Activated T-cell treated with anti-CD3 and anti-CD28 coated beads, Interleukin-2, amount 50 U/mL, for 4 hours (primary cell): ENCODE measurements at places on chromosomes 3 and 15. TPM values are rescaled to one million over a fixed set of nuclear protein-coding genes. Genes with fewer than 3 reads are reported as not detected.

Gene MINAR1
- total RNA-seq, result 0.42 TPM

Gene LINGO1
- total RNA-seq, result not detected

Gene TKT
- total RNA-seq, result 331 TPM

Gene SCAMP5
- 1.8 TPM for total RNA-seq

Gene LTF
- total RNA-seq, result not detected

Gene FBXO40
- total RNA-seq, result not detected

Gene HTR3E
- not detected for total RNA-seq

Gene RIOX2
- 61.3 TPM for total RNA-seq

Gene HRG
- total RNA-seq, result not detected

Gene SPTBN5
- total RNA-seq, result 0.16 TPM

Gene DUOXA1
- total RNA-seq, result 0.58 TPM

Gene GALNT15
- total RNA-seq, result not detected

Gene PARP9
- total RNA-seq, result 30.9 TPM

Gene MON1A
- total RNA-seq, result 14.2 TPM

Gene PYGO1
- total RNA-seq, result 0.13 TPM

GRCh38 chr15:66841953-66842681, 140.1 kb downstream of the SMAD6 start:
- no peak for DNase-seq

- no peak for DNase-seq
Measured at GRCh38 chr15:57356636-57357035, 19.7 kb upstream of the CGNL1 start.

DNA sequence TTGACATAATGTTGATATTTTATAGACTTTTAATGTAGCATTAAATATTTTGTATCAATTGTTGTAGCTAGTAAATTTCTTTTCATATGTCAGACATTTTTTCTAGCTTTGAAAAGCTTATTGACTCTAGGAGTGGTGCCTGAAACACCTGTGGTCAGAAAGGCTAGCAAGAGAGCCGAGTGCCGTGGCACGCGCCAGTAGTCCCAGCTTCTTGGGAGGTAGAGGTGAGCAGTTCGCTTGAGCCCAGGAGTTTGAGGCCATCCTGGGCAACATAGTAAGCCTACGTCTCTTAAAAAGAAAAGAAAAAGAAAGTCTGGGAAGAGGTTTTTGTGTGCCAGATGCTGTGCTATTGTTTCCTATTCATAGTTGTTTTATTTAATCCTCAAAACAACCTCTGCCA, 198.2 kb downstream of the FEZF2 start:
- no peak for DNase-seq

DNA sequence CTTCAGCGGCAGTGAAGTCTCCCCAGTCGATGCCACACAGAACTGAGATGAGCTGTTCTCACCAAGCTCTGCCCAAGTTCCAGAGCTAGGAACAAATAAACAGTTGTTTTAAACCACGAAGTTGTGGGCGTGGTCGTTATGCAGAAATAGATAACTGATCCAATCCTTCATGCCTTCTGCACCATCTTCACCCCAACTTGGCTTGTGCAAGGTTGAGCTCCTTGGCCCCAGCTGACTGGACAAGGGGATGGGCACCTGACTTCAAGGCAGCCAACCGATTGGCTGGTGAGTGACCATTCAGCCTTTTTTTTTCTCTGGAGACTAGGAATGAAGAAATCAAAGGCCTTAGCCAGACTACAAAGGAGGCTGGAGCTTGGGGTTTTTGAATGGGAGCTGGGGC, 23.9 kb downstream of the LINGO1 start:
- no peak for DNase-seq

- DNase-seq, result no peak
Measured at GRCh38 chr15:86830304-86830703, 750.6 kb downstream of the AGBL1 start.

GRCh38 chr3:74787011-74787410, 172.6 kb upstream of the CNTN3 start:
- DNase-seq, result no peak

- no peak for DNase-seq
Measured at GRCh38 chr3:195258449-195259153, 12.4 kb downstream of the XXYLT1 start.

GRCh38 chr3:73498764-73499622, 125.7 kb downstream of the PDZRN3 start:
- no peak for DNase-seq

GRCh38 chr3:82259994-82260393, 498.5 kb upstream of the GBE1 start:
- no peak for DNase-seq

DNA sequence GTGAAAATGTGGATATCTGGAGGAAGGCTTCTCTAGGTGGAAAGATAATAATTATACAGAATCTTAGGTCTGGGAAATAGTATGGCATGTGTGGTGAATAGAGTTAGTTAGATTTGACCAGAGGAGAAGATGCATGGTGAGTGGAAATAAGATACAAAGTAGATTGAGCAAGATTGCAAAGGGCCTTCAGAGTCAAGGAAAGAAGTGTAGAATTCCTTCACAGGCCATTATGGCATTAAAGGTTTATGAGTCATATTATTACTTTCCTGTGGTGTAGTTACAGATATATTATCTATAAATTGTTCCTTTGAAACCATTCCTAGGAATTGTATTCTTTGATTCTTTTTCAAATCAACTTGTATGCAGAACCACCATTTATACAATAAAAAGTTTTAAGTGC, 660.3 kb downstream of the SI start:
- DNase-seq, result no peak

- no peak for DNase-seq
Measured at GRCh38 chr3:15470261-15470660, 42.9 kb downstream of the EAF1 start.

DNA sequence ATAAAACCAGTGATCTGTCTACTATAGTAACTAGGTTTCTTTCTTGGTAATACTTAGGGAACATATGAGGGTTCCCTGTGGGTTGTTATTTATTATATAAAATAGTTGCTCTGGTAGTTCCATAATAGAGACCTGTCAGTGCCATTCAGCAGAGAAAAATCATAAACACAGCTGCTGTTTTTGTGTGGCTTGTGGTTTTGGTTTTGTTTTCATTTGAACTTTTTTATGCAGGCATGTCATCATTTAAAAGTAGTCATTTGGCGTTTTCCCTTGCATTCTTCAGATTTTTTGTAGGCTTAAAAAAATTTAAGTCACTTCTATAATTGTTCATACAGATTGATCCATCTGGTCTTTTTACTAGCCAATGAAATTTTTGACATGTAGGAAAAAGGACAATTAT, 47.9 kb downstream of the PIK3CA start:
- DNase-seq, result no peak

GRCh38 chr3:99776516-99777209, 41.0 kb upstream of the CMSS1 start:
- DNase-seq, result no peak

DNA sequence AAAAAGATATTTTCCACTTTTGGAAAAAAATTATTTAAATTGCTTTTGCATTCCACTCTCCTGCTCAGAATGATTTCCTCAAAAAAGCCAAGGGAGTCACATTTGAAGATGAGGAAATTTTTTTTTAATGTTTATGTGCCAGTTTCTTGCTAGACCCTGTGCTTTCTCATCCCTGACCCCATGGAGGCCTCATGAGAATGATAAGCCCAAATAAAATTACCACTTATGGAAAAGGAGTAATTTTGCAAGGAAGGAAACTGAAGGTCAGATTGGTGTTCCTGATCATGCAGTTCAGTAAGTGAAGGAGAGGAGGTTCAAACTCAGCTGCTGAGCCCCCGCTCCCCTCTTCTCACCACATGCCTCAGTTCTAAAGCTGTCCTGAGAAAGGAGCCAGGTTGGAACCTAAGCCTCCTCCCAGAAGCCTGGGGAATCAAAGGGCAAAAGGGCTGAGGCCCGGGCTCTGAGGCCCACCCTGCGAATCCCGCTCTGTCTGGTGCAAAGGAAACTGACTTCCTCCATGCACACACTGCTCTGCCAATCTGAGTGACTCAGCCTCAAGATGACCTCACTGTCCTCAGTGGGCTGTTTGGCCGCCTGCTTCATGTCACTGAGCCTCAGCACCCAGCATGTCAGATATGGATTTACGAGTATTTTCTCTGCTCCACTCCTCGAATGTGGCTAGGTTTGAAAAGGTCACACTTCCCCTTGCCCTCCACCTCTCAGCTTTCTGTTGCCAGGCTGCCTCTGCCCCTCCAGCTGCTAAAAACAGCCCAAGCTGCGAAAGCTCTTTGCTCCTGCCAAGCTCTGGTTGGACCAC, 56.9 kb upstream of the FLNB start:
- no peak for DNase-seq

DNA sequence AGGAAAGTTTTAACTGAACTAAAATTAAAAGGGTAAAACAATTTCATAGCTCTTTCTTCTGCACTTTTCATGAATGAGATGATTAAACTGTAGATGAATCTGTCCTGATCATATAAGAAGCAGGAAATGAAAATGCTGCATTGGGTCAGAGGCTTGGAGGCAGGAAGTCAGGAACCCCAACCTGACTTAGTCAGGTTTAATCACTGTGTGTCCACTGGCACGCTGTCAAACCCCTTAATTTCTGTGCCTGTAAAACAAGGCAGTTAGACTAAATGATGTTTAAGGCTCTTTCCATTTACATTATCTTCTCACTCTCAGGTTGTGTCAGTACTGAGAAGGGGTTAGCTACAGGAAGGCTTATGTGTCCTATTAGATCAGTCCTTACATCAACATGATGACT, 193.3 kb upstream of the TTC14 start:
- DNase-seq, result no peak

- DNase-seq, result no peak
Measured at GRCh38 chr3:22068619-22069018, 317.6 kb upstream of the ZNF385D start.

DNA sequence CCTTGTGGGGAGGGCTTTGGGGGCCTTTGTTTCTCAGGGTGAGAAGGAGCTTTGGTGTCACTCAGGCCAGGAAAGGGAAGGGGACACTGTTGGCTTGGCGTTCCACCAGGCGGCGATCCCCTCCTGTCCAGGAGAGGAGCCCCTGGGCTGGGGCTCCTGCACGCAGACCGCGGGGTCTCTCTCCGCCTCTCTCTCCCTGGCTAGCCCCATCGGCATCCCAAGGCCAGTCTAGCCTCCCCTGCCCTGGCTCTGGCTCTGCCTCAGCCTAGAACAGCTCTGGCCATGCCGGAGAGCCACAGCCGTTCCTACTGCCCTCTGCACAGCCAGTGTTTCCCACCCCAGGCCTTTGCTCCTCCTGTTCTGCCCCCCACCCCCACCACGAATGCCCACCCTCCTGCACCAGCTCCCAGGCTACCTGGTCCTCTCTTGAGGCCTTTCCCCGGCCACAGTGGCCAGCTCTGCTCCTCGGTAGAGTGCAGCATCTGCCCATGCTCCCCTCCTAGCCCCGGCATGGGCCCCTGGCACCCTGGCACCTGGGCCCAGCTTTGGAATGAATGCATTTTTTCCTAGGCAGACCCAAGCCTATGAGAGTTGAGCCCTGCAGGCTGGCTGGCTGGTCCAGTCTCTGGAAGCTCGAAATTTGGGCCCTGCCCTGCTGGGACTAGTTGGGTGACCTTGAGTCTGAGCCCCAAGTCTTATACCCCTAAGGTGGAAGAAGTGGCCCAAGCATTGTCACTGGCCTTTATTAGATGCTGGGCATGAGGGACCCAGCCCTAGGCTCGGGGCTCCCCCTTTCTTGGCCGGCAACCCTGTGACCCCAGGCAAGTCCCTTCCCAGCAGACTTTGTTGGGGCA, 2.4 kb downstream of the PLXNA1 start:
- DNase-seq, result no peak

GRCh38 chr3:146889626-146890025, 284.5 kb upstream of the PLSCR5 start:
- DNase-seq, result no peak

GRCh38 chr3:170322566-170323269, 34.8 kb upstream of the SKIL start:
- DNase-seq, result no peak

- DNase-seq, result no peak
Measured at GRCh38 chr15:64502551-64502950, 42.2 kb downstream of the ZNF609 start.

DNA sequence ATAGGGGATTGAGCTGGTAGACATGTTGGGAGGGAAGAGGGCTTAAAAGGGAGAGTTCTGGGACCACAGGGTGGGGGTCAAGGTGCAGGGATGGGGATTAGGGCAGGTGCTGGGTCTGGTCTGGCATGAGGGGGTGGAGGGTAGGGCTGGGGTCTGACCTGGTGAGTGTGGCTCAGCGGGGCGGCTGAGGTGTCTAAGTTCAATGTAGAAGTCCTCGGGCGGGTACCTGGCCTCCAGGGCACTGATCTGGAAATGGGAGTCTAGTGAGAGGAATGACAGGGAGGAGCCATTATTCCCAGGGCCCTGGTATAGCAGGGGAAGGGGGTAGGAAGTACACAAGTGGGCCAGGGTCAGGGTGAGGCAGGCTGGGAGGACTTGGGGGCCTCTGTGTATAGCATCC, 39.6 kb downstream of the RAB11A start:
- no peak for DNase-seq

DNA sequence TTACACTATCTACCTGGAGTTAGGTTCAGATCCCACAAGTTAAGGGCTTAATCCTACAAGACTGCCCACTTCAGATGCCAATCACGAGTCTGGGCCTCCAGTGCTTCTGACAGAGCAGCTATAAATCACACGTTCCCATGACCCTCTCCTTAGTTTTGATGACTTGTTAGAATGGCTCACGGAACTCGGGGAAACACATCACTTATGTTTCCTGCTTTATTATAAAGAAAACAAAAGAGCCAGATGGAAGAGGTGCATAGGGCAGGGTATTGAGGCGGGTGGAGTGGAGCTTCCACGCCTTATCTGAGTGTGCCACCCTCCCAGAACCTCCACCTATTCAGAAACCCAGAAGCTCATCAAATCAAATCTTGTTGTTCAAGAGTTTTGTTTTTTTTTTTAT, 170.8 kb downstream of the MOBP start:
- DNase-seq, result no peak

DNA sequence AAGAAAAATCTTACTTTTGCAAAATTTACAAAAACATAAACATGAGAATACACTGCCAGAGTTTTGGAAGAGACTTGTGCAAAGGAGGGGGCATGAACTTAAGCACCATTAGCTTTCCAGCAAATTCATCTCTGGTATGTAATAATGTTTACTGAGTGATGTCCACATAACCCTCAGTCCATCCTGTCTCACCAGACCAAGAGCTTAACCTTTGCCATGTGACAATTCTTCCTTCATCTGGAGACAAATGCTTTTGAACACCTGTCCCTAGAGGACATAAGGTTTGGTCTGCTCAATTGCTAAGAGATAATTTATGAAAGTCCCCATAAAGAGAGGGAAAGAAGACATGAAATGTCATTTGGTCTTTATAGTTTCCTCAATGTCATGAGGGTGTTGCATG, 412.3 kb downstream of the ERC2 start:
- DNase-seq, result no peak

DNA sequence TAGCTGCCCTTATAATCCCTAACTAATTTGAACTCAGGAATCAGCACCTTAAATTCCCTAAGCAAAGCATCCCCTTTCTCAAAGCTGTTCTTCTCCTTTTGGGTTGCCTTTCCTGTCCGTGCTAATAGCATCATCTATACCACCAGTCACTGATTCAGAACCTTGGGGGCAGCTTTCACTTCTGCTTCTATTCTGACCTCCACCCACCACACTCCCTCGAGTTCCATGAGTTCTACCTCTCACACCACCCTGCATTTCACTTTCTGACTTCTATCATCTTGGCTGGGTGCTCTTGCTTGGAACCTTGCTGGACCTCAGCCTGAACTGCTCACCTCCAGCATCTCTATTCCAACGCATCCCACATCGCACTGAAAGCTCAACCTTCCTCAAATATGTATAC, 55.4 kb upstream of the KCNMB2 start:
- no peak for DNase-seq

GRCh38 chr15:48388016-48388851, 57.0 kb downstream of the DUT start:
- DNase-seq, result no peak

GRCh38 chr3:122021811-122022401, at the start of gene ILDR1:
TSS of gene ILDR1 (minus strand) at chr3:122022247. CDS start at chr3:122022077, 170 bp downstream.
- no peak for DNase-seq
